ENCODE measurements at places on chromosomes 2 and 18.

GRCh38 chr2:165868211-165868610 lies 74.2 kb upstream of the GALNT3 start:
- no peak for DNase-seq

GRCh38 chr2:149009576-149010461 lies 28.7 kb upstream of the LYPD6B start:
- no peak for DNase-seq

GRCh38 chr2:191912764-191913163 lies 65.9 kb upstream of the CAVIN2 start:
- DNase-seq = no peak

- DNase-seq = no peak
Measured at GRCh38 chr2:65939687-65940086, 495.2 kb upstream of the MEIS1 start.

- no peak for DNase-seq
Measured at GRCh38 chr2:77629539-77629938, 107.4 kb upstream of the LRRTM4 start.

GRCh38 chr2:12778811-12779579 lies 62.3 kb downstream of the TRIB2 start:
- no peak for DNase-seq

GRCh38 chr2:14423145-14423906 lies 209.2 kb upstream of the LRATD1 start:
- DNase-seq = peak; percentile 46

GRCh38 chr2:101921319-101921952 lies 70.3 kb upstream of the IL1R2 start:
- no peak for DNase-seq

GRCh38 chr2:85933753-85934594 lies 45.2 kb upstream of the ST3GAL5 start:
- DNase-seq = peak; percentile 32

DNA sequence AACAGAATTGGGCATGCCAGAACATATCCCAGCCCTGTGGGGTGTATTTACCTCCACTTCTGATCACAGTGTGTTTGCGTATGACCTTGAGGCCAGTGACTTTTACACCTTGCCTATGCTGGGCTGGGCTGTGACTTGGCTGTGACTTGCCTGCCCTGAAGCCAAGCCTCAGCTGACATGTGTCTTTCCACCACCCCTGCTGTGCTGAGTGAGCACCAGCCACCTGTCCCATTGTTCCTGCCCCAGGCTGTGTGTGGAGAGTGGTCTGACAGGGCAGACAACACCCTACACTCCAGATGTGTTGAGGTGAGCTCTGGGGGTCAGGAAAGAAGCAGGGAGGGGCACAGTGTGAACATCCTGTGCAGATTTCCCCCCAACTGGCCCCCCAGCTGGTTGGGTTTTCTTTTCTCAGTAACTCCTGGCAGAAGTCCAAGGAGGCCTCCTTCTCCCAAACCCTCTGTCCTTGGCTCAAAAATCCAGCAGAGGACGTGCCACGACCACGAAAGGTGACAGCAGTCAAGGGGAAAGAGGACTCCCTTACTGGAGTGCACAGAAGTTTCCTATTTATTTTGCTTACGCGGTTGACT lies 5.1 kb upstream of the STEAP3 start:
- peak; percentile 65 for DNase-seq

GRCh38 chr2:37797081-37797480 lies 125.6 kb upstream of the CDC42EP3 start:
- no peak for DNase-seq

DNA sequence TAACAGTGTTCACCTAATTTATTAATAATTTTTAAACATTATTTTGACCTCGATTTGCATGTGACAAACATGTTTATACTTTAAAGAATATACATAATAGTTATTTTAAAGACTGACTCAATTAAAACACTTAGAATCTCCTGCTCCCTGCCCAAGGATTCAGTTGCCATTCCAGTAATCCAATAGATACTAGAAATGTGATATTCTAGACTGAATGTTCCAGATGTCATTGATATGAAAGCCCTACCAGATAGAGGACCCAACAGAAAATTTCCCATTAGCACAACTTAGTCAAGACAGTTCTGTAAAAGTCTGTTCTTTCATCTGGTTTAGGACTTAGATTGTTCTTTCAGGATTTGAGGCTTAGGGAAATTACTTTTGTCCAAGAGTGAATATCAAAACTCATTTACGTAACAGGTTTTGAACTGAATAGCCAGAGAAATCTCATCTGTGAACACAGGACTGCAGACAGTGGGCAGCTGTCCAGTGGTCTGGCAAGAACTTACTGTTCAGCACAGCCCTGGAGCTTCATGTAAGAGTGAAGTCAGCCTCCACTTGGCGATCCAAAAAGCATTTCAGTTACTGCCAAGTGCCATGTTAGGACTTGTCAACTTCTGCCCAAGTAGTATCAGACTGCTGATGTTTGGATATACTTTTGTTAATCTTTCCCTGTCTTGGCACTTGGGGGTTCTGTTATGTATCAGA lies 77.5 kb downstream of the OSBPL6 start:
- peak; percentile 14 for DNase-seq

DNA sequence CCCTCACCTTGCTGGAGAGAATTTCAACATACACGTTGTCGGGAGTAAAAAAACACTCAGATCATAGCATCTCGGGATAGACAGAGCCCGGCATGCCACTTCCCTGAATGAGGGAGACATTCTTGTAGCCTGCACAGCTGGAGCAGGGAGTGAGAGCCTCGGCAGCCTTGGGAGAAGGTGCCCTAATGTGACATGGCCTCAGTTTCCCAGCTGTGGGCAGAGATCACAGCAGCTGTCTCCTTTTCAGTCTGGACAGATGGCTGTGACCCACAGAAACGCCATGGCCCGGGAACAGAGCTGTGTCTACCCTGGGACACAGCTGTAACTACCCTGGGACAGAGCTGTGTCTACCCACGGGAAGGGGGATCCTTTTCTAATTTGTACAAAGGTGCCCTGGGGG lies 55.9 kb downstream of the HS1BP3 start:
- DNase-seq = no peak

- no peak for DNase-seq
Measured at GRCh38 chr2:62856228-62857040, 150.9 kb downstream of the EHBP1 start.

- no peak for DNase-seq
Measured at GRCh38 chr2:163887182-163887581, 151.4 kb upstream of the FIGN start.

GRCh38 chr2:11314487-11314886 lies 29.9 kb downstream of the ROCK2 start:
- no peak for DNase-seq

DNA sequence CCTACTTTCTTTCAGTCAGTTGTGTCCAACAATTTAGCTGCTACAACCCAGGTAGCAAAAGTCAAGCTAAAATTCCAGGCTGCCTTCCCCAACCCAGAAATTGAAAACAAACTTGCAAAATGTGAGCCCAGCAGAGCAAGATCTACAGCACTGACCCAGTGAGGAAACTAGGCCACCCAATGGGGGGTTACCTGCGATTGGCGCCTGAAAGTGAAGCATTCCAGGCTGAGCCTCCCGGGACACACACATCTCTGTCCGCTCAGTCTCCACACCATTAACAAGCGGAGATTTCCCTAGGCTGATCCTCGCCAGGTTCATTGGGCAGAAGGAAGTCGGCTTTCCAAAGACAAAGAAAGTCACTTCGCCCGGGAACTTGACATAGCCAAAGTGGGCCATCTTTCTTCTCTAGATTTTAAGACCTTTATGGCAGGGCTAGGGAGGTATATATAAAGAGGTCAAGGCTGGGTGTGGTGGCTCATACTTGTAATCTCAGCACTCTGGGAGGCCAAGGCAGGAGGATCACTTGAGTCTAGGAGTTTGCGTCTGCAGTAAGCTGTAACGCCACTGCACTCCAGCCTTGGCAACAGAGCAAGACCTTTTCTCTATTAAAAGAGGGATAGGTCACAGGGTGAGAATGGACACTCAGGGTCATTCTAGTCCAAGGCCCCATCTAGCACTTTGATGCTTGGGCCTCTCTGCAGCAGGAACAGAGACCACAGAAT lies 53.6 kb downstream of the TTC32 start:
- no peak for DNase-seq

- DNase-seq = no peak
Measured at GRCh38 chr18:48303883-48304282, 105.3 kb downstream of the ZBTB7C start.

DNA sequence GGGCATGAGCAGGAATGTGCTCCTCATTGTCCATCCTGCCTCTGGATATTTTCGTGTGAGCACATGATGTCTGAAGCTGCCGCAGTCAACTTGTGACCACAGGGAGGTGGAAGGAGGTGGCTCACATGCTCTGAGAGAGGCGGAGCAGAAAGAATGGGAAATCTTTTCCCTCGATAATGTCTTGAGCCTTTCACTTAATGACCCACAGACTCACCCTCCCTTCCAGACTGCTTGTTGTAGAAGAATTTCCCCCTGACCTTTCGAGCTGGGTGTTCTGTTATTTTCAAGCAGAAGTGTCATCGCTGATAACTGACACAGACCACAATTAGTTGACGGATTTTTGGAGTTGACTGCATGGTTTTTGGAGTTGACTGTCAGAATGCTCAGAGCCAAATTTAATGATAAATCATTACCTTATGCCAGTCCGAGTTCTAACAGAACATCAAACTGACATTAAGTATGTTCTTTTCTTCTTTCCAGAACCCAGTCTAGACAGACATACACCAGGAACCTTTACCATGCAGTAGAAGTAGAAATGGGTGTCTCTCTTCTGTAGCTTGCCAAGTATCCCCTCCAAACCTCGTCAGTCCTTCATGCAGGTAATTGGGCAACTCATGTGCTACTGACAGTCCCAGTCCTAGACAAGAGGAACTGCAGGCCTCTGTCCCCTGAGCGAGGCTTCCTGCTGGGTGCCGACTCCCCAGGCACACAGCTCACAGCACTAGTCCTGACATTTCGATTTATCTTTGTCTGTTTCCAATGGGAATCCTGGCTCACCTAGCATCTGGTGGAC lies 29.4 kb upstream of the RTTN start:
- no peak for DNase-seq

DNA sequence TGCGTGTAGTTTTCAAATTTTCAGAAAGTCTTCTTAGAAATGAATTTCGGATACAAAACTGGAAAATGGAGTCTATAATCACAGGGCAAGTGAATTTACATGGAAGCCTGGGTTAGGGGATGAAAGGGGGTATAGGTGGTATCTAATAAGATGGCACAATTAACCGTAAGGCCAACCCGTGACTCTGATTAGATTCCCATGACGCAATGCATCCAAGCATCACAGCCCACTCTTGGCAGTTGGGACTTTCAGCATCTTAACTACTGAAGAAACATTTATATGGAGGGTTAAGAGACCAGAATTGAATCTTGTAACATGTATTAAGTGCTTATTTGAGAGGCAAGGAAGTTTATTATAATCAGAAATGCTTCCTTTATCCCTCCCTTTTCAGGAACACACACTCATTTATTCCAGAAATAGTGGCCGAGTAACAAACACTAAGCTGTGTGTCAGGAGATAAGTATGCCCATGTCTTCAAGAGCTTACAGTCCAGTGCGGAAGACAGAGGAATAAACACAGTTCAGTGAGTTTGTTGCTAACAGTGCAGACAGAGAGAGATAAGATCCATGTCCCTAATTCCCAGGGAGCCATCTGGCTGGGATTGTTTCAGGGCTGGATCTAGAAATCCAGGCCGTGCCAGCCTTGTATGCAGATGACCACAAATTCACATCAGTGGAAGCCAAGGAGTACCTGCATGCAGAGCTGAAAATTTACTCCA lies 151.2 kb downstream of the ANTXR1 start:
- no peak for DNase-seq

GRCh38 chr2:134586326-134586965 lies 132.4 kb downstream of the TMEM163 start:
- no peak for DNase-seq

DNA sequence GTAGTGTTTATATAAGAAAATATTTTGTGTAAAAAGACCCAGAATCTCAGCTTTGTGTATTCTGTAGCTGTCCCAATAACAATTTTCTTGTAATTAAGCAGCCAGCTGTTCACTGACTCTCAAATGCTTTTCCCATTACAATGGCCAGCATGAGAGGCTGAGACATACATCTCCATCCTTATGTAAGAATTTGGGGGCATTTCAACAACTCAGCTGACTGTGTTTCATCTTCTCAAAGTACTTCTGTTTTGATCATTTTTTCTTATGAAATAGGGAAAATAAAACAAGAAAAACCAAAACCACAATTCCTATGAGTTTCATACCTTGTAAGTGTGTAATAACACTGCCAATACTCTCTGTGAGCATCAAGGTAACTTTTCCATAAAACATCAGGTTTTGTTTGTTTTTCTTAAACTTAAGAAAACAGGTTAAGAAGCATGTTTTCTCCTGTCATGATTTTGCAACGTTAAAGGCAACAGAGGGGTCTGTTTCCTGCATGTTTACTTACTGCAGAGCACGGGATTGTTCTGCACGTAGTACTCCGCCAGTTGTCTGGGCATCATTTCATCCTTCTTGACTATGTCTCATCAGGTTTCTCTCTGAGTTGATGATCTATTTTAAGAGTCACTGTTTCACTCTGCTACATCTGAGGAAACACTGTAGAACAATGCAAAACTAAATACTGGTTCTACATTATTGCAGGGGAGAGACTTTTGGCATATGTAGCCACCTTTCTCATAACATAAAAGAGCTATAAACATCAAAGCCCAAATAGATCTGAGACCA lies 62.9 kb upstream of the CYRIA start:
- no peak for DNase-seq

GRCh38 chr2:222837643-222838056 lies 23.2 kb upstream of the ACSL3 start:
- no peak for DNase-seq

GRCh38 chr2:28927469-28927868 lies 33.0 kb downstream of the WDR43 start:
- DNase-seq = peak; percentile 35

DNA sequence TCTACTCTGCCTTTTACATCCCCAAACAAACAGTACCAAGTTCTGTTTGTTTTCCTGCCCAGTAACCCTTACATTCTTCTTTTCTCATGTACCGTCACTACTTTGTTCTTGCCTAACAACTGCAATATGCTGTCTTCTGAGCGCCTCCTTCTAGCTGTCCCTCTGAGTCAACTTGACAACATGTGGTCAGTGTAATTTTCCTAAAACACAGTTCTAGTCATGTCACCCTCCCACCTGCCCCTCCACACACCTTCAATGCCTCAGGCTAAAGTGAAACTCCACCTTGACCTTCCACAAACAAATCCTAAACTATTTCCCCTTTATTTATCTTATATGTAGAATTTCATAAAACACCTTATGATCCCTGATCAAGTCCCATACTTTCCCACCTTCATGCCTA lies 124.6 kb upstream of the CD302 start:
- DNase-seq = no peak

GRCh38 chr18:12423393-12423792 lies 15.7 kb downstream of the PRELID3A start:
- DNase-seq = no peak

DNA sequence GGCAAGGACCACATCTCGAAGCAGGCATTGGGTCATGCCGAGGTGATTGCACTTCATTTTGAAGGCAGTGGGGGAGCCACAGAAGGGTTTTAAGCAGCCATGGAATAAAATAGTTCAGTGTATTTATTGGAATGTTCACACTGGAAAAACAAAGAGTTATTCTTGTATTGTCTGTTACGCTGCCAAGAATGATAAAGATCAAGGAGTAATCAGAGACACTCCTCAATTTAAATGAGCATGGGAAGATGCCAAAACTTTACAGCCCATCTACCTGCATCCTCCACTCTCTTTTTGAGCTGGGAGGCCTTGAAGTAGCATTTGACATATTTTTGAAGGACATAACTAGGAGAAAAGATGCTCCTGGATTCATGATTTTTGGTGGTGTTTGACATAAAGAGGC lies 112.8 kb downstream of the DOCK10 start:
- no peak for DNase-seq

Data from lung microvascular endothelial cell (primary cell).